ENCODE measurements at places on chromosomes 3 and 15.

- DNase-seq, result no peak
These were observed 143.6 kb downstream of the PGPEP1L start for GRCh38 chr15:98863983-98864382.

DNA sequence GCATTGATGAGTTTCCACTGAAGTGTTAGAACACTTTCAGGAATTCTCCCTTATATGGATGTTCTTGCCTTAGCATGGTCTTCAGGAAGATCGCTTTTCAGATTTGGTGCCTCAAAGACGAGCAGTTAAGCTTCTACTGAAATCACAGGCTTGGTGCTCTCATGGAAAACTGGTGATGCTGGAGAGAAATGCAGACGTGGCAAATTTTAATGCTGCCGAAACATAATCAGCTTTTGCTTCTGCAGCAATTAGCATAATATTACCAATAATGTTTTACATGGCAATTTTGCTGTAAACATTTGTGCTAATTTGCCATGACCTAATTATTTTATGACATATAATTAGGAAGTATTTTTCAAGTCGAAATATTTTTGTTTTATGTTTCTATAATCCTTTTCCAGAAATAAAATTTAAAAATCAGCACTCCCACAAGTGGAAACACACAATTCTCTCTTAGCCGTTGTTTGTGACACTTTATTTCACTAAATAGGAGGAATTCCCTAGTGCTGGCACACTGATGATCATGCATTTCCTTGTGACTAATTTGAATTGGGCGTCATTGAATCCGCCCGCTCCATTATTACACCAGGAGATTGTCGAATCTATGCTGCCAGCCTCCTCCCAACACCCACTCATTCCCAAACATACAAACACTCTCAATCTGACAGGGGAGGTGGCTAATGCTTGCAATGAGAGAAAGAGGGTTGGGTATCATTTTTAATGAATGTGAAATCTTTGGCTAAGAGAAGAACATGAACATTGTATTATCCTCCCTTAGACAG lies 506.8 kb upstream of the PPP2R3A start:
- no peak for DNase-seq

DNA sequence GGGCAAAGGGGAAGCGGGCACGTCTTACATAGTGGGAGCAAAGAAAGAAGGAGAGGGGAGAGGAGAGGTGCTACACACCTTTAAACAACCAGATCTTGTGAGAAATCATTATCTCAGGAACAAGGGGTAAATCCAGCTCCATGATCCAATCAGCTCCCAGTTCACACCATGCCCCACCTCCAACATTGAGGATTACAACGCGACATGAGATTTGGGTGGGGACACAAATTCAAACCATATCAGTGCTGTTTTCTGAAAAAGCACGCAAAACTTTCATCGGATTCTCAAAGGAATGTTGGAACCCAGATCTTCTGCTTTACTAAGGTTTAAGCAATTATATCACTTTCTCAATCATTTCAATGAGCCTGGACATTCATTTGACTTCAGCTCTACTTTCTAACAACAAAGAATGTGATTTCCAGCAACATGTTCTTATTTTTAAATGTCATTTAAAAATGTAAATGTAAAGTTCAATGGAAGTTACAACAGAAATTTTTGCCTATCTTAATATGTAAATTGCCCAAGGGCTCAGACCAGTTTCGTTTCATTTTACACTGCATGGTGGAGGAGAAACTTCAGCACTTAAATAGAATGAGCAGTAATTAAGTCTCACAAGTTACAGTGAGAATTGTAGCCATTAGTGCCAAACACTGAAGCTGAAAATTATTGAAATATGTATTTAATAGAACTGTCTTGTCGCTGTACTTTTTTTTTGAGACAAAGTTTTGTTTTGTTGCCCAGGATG lies 8.4 kb upstream of the CCDC54 start:
- DNase-seq, result no peak

DNA sequence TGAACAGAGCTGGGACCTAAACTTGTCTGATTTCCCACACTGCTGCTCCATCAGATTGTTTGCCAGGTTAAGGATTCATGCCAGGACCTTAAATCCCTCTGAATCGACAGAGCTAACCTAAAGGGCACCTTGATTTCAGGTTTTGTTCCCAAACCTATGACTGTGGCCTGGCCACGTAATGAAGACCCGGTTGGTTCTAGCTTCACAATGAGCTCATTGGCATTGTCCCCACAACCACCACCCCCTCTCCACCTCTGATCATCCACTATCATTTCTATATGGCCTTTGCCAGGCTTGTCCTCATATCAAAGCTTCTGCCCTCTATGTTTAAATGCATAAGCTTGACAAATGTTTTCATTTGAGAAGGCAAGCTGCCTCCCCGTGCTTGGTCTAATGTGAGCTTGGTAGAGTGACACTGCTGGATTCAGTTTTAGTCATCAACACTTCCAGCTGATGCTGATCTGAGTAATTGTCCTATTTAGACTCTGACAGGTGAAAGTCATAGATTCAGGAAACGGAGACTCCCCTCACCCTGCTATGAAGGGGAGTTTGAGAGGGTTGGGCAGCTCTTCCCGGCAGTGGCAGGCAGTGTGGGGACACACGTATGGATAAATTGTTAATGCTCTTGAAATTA lies 407.1 kb upstream of the CFAP20DC start:
- DNase-seq, result no peak

GRCh38 chr15:68704496-68705021 lies 116.1 kb downstream of the ANP32A start:
- no peak for DNase-seq

DNA sequence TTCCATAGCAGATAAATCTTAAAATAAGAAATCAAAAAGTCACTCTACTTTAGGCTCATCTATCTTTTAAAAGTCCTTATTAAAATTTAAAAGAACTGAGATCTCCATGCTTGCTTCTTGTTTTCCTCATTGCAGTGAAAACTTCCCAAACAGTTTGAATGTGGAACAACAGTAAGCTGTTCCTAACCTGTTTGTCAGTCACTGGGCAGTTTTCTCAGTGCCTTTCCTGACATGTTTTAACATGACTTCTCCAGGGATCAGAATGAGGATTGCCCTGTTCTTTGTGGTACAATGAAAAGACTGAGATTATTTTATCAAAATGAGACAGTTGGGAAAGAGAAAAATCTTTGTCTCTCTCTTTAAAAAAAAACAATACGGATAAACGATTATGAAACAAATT lies 774 bp downstream of the GPR87 start:
- no peak for DNase-seq

- no peak for DNase-seq
These were observed 22.6 kb upstream of the LRRN1 start for GRCh38 chr3:3776607-3777006.

- no peak for DNase-seq
These were observed 115.8 kb downstream of the RPLP1 start for GRCh38 chr15:69568173-69569009.

DNA sequence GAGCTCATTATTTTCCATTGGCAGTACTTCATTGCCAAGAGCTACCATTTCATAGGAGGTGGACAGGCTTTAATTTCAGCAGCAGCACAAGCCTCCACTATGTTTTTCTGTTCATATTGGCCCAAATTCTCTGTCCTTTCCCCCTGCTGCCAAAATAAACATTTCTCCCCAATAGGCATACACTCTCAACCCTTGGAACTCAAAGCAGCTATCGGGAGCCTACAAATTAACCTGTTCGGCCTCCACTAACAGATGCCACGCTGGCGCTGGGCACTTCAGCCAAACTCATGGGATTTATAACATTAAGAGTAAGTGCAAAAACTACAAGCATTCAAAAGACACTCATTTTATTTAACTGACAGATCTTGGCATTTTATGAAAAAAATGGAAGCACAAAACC lies 95.7 kb downstream of the NSUN3 start:
- no peak for DNase-seq

GRCh38 chr3:70358978-70359580 lies 46.6 kb upstream of the MDFIC2 start:
- peak; percentile 7 for DNase-seq

DNA sequence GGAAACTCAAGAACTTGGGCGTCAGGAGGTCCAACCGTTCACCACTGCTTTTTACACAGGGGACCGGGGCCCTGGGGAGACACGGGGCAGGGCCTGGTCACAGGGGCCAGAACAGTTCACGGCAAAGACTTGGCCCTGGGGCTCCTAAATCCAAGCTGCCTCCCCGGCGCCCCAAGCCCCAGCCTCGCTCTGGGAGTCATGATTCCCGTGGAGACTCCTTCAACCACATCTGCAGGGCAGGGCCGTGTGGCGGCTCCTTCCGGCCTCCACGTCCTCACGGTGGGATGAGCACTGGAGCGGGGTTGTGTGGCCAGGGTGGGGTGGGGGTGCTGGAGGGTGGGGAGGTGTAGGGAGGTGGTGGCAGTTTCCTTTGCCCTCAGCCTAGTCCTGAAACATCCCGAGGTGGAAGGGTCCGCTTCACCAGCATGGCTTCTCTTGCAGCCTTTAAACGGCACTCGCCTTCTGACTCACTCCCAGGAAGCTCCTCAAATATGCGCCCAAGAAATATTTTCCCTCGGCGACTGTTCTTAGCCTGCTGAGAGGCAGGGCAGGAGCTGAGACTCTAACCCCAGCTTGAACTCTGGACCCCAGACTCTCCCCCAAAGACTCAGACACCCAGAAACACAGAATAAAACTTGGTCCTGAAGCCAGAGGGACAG lies 1.8 kb downstream of the MUC4 start:
- no peak for DNase-seq

GRCh38 chr15:43893956-43894355 lies 67.2 kb downstream of the WDR76 start:
- no peak for DNase-seq

GRCh38 chr3:10467204-10467603 lies 38.2 kb downstream of the ATP2B2 start:
- DNase-seq, result no peak

DNA sequence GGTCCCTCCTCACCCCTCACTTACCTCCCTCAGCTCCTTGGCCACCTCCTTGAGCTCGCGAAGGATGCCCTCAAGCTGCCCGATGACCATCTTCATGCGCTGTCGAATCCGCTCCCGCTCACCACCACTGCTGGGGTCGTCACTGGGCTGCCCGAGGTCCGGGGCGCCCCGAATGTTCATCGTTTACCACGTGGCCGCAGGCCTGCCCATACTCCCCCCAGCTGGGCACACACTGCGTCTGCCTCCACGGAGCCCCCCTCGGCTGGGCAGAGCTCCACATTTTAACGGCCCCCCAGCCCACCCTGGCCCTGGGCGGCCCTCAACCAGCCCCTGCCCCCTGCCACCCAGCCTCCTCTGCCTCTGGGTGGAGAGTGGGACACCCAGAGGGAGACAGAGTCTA lies 2.2 kb downstream of the INSYN1 start:
- no peak for DNase-seq

- DNase-seq, result no peak
These were observed 11.9 kb downstream of the TLNRD1 start for GRCh38 chr15:81012588-81012987.

- DNase-seq, result no peak
These were observed 976 bp downstream of the ABHD17C start for GRCh38 chr15:80695911-80696661.

GRCh38 chr3:119062892-119063291 lies 28.2 kb upstream of the IGSF11 start:
- no peak for DNase-seq

- DNase-seq, result no peak
These were observed 44.0 kb downstream of the PDE8A start for GRCh38 chr15:85025516-85026251.

DNA sequence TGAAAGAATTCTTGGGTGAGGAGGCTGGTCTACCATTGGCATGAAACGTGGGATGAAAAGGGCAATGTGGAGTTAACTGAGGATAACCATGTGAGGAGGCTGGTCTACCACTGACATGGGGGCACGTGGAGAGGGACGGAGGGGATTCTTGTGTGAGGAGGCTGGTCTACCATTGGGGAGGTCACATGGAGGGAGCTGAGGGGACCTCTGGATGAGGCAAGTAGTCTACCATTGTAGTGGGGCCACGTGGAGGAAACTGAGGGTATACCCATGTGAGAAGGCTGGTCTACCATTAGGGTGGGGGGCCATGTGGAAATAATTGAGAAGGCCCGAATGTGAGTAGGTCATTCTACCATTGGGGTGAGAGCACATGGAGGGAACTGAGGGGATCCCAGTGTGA lies 154.1 kb downstream of the FBLN2 start:
- DNase-seq, result no peak

DNA sequence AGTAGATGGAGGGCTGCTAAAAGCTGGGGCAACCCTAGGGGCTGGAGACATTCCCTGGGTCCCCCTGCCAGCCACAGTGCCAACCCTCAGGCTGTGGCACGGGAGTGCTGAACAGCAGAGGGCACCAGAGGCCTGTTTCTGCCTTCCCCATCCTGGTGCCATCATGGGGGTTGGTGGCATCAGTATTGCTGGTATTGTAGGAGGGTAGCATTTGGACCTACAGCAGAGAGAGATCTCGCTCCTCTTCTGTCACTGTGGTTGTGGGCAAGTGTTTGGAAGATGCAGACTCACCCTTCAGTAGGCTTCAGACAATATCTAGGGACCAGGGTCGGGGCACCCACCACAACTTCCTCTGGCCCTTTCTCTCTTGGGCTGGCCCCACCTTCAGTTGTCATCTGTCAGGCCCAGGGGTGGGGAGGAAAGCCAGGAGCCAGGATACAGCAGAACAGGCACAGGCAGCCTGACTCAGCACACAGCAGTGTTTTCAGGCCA lies 123.5 kb downstream of the RPLP1 start:
- DNase-seq, result no peak

GRCh38 chr15:38242055-38242454 lies 10.6 kb upstream of the SPRED1 start:
- no peak for DNase-seq

GRCh38 chr3:82807781-82808180 lies 1046.3 kb upstream of the GBE1 start:
- no peak for DNase-seq

- DNase-seq, result no peak
These were observed 51.2 kb downstream of the CRTC3 start for GRCh38 chr15:90580946-90581345.

DNA sequence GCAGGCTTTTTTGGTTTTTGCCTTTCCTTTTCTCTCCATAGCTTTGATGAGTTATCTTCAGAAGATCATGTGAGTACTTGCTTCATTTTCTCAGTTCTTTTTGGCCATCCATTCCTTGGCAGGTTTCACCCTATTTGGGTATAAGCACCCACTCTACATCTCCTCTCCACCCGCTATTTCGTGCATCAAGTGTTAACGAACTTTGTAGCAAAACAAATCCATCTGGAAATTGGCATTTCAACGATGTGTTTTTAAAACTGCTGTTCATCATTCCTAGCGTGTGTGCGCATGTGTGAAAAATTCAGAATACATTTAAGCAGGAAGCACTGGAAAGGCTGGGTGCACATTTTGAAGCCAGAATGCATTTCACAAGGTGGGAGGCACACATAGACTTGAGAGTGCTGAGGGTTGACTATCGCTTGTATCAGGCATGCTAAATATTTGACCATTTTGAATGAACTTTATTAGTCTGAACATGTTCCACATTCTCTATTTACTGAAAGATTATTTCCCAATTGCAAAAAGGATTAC lies 89.7 kb upstream of the FHIT start:
- no peak for DNase-seq

Measured in smooth muscle cell of the brain vasculature (primary cell).